ENCODE measurements at places on chromosomes 2 and 18. TPM values are rescaled to one million over a fixed set of nuclear protein-coding genes. Genes with fewer than 3 reads are reported as not detected.
A peak's percentile ranks its signal among the peaks of the same experiment; 100 is the strongest.

DSG1 gene
- not detected for total RNA-seq

DNA sequence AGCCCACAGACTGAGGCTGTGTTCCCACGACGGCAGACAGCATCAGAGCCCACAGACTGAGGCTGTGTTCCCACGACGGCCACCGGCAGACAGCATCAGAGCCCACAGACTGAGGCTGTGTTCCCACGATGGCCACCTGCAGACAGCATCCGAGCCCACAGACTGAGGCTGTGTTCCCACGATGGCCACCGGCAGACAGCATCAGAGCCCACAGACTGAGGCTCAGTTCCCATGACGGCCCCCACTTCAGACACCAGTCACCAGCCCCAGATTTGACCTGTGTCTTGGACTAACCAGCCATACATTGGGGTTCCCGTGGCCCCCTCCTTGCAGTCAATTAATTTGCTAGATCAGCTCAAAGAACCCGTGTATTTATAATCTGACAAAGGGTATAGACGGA, 57.8 kb upstream of the SNTG2 start:
- no peak for DNase-seq
- H3K4me1 ChIP-seq: no peaks in the 10 kb centered on the region
- no peak overlapping the region for H3K27ac ChIP-seq
- H3K27me3 ChIP-seq: no peaks in the 10 kb centered on the region

DNA sequence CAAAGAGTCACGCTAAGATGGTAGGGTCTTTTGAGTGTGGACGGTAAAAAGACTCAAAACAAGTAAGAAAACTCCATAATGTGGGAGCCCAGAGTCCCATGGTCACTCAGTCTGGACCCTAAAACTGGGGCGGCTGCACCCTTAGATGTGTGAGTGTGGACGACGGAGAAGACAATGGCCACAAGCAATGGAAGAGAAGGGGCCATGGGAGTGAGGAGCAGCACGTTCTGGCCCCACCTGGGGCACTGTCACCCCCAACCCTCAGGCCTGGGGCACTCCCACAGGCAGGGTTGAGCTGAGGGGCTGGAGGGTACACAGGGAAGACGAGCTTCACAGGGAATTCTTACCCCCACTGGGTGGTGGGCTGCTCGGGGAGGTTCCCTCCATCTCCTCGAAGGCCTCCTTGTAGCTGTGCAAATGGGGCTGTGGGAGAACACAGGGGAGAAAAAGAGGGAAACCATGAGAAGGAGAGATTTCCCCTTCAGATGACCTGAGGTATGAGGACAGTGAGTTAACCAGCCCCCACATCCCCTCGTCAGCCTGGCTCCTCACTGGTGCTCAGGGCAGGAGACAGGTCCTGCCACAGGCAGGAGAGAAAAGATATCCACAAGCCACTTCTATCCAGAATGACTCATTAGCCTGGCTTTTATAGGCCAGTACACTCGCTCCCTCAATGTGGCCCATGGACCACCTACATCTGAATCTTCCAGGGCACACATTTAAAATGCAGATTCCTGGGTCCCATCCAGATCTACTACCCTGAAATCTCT, 167.9 kb downstream of the TNS1 start:
- H3K4me1 ChIP-seq: no peaks in the 10 kb centered on the region
- no peaks in the 10 kb centered on the region for H3K27me3 ChIP-seq
- no peaks in the 10 kb centered on the region for H3K36me3 ChIP-seq
- H3K27ac ChIP-seq: no peak overlapping the region
- DNase-seq: no peak
- no peak overlapping the region for H3K4me3 ChIP-seq

VWC2L gene
- total RNA-seq: not detected

AOX1 gene
- 0.79 TPM for total RNA-seq

GRCh38 chr2:20576598-20577115, 74.2 kb downstream of the HS1BP3 start:
- DNase-seq: no peak
- no peaks in the 10 kb centered on the region for H3K27me3 ChIP-seq
- H3K4me1 ChIP-seq: peaks cover 30% of the 10 kb centered on the region
- H3K4me3 ChIP-seq: no peak overlapping the region
- H3K27ac ChIP-seq: peak overlapping the region; percentile 63
- no peaks in the 10 kb centered on the region for H3K36me3 ChIP-seq

DNA sequence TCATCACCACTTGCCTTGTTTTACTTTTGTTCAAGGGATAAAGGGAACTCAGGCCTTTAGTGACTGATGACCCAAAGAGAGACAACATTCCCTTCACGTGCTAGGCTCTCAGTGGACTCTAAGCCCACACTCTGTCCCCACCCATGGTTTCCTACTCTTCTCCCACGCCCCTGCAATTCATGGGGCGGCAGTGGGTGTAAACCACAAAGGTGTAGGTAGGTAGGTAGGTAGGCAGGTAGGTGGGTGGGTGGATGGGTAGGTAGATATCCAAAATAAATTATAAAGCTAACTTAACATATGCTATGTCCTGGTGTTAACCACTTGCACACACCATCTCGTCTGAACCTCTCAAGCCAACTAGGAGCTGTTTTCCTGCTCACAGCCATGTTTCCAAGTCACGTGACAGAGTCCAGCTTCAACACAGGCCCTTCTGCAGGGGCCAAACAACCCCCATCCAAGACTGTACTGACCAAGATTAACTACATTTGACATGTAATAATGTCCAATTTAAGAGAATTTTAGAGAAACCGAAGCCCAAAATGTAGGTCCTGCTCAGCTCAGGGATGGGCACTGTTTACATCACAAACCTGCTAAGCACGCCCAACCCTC, 33.7 kb downstream of the DNMT3A start:
- H3K27ac ChIP-seq: no peak overlapping the region
- H3K27me3 ChIP-seq: no peaks in the 10 kb centered on the region
- H3K4me1 ChIP-seq: 0 out of 2 replicates have a peak, but pooled peaks cover 3% of the 10 kb centered on the region

GRCh38 chr2:173872714-173873113, 92.5 kb downstream of the SP3 start:
- no peak overlapping the region for H3K4me3 ChIP-seq
- H3K4me1 ChIP-seq: peaks cover 19% of the 10 kb centered on the region
- H3K27me3 ChIP-seq: no peaks in the 10 kb centered on the region
- DNase-seq: peak; percentile 67
- H3K27ac ChIP-seq: no peak overlapping the region
- no peaks in the 10 kb centered on the region for H3K36me3 ChIP-seq

All from Caco-2 (cell line).